ENCODE measurements at places on chromosomes 4 and X.

GRCh38 chr4:123259676-123260646 lies 136.6 kb upstream of the SPRY1 start:
- DNase-seq: no peak

GRCh38 chr4:7824218-7824617 lies 115.4 kb downstream of the AFAP1 start:
- no peak for DNase-seq

GRCh38 chr4:40984051-40984450 lies 230.3 kb downstream of the APBB2 start:
- DNase-seq: no peak

- no peak for DNase-seq
Observed at GRCh38 chr4:11468901-11469300, 40.2 kb upstream of the HS3ST1 start.

DNA sequence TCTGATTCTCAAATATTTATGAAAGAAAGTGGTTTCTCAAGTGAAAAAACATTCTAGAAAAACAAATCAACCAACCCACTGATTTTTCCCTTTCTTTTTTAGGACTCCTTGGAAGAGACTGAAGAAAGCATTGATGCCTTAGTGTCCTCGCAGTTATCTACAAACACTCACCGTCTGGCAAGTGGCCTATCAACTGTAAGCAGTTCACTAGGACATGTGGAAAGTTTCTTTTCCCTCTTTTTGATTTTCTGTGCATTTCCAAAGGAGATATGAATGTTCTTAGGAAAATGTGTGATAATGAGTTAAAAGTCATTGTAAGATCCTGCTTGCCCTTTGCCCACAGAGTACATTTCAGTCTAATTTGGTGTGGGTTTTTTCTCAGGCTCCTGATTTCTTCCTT lies 95.9 kb downstream of the SYTL5 start:
- DNase-seq: no peak

- DNase-seq: peak; percentile 50
Observed at GRCh38 chrX:39613997-39614679, 483.6 kb downstream of the BCOR start.

DNA sequence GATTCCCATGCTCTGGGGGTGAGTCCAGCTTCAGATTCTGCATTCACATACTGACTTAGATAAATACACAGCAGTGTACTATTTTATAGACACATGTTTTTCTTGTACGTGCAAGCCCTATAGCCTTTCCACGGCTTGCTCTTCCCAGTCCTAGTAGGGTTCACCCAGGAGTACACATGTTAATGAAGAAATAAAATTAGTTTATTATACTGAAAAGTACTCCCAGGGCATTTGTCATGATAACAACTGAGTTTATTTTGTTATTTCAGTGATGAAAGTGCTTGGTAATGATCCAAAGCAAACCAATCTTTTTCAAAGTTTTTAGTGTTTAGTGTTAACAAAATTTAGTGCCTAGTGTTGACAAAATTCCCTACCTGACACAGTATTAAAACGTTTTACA lies 21.3 kb downstream of the MAPK10 start:
- no peak for DNase-seq

DNA sequence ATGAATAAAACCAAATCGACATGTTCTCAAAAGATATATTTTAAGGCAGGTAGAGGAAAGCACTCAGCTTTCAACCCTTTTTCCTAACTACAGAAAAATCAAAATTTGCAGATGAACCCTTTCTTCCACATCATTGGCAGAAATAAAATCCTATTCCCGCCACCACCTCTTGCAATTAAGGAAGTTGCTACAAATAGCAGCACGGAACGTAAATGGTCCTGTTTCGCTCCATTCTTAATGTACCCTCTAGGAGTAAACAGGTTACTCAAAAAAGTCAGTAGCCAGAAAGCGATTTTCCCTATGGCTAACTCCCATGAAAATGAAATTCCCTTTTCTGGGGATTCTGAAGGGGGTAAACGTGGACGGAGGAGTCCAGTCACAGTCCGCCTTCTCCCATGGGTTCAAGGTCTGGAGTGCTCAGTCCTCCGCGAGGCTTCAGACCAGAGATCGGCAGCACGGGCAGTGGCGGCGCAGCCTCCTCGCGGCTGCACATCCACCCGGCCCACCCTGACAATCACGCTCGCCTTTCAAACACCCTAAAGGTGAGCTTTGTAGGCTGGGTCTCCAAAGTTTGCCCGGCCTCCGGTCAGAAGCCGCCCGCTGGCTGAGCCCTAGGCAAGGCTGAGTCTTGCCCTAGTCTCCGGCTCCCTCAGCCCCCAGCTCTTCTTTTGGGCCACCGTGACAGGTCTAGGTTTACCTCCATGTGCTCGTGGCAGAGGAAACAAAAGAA lies 1.8 kb downstream of the ATP11C start:
- peak; percentile 53 for DNase-seq

GRCh38 chrX:119708936-119709335 lies 16.0 kb upstream of the SEPTIN6 start:
- no peak for DNase-seq

GRCh38 chr4:76305971-76306881 lies at the start of gene STBD1:
Gene STBD1 (plus strand): TSS chr4:76306733. CDS start chr4:76306770, 37 bp downstream.
- peak; percentile 19 for DNase-seq

GRCh38 chrX:131677655-131678628 lies 134.1 kb downstream of the OR13H1 start:
- DNase-seq: peak; percentile 22

GRCh38 chrX:74449322-74449936 lies 28.1 kb downstream of the SLC16A2 start:
- no peak for DNase-seq

- DNase-seq: no peak
Observed at GRCh38 chrX:119150163-119151050, 22.8 kb upstream of the KIAA1210 start.

DNA sequence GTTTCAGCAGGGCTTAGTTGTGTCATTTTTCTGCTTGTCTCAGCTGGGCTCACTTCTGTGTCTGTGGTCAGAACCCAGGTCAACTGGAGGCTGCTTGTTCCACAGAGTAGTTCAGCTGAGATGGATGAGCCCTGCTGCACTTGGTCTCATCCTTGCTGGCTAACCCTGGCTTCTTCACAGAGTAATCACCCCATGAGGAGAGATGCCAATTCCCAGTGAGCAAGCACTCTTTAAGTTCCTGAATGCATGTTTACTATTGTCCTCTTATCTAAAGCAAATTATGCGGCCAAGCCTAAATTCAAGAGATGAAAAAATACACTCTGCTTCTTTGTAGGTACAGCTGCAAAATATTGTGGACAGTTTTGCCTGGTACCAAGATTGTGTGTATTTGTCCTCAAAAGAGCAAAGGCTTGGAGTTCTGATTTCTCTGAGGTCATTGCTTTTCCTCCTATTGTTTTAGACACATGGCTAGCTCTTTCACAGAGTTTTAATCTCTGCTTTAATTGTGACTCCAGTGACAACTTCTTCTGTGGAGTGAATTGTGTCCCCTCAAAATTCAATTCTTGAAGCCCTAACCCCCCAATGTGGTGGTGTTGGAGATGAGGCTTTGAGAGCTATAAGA lies 236.6 kb upstream of the ANKRD50 start:
- no peak for DNase-seq

Measured in stimulated activated effector memory CD8-positive, alpha-beta T cell treated with anti-CD3 and anti-CD28 coated beads, Interleukin-12 subunit alpha, Interleukin-12 subunit beta, amount 100 ng/mL, for 72 hours (primary cell).